ENCODE measurements at places on chromosomes 6 and 20.

DNA sequence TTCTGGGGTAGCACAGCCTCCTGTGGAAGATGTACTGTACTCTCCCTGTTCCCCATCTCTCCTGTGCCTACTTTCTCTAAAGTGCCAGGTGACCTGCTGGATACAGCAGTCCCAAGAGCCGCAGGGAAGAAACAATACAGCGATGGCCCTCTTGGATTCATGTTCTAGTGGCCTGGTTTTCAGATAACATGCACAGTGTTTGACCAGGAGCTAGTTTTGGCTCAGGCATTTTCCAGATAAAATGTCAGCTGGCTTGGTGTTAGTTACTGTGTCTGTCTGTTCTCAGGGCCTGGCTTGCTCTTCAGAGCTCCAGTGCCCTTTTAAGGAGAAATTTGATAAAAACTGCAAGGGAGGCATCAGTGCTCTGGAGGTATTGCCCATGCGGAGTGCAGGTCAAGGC, 41.3 kb downstream of the GABRR2 start:
- DNase-seq = no peak

DNA sequence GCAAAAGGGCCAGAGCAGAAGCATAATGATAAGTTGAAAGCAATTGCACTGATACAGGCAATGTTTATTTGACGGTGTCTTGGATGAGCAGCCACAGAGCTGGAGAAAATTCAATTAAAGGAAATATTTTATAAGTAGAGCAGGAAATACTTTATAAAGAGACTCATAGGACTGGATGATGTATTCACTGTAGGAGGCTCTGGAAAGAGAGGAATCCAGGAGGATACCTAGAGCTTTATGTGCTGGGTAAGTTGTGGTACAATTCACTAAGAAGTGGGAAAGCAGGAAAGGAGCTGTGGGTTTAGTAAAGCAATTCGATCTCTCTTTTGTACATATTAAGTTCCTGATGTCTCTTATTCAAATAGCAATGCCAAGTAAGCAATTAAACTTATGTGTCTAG, 86.3 kb downstream of the C6orf118 start:
- no peak for DNase-seq

GRCh38 chr6:13362412-13362811, 34.1 kb upstream of the TBC1D7 start:
- no peak for DNase-seq

DNA sequence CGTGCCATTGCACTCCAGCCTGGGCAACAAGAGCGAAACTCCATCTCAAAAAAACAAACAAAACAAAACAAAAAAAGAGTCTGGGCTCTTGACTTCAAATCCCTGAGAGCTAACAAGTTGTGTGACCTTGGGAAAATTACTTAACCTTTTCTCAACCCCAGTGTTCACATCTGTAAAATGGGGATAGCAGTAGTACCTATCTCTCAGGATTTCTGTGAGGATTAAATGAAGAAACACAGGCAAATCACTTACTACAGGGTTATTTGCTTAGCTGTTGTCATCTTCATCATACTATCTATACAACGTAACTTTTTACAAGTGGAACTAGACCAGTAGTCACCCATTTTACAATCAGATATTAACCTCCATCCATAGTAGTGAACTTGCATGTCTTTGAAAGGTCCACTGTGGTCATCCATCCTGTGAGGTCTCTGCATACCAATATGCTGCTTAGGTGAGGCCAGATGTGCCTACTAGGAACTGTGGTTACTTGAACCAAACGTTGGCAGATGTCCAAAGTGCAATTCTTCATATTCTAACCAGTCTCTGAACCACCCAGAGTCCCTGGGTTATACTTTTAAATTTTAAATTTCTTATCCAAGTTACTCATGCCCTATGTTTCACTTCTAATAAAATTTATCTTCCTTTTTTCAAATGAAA, 128.9 kb upstream of the BEND3 start:
- DNase-seq = no peak

DNA sequence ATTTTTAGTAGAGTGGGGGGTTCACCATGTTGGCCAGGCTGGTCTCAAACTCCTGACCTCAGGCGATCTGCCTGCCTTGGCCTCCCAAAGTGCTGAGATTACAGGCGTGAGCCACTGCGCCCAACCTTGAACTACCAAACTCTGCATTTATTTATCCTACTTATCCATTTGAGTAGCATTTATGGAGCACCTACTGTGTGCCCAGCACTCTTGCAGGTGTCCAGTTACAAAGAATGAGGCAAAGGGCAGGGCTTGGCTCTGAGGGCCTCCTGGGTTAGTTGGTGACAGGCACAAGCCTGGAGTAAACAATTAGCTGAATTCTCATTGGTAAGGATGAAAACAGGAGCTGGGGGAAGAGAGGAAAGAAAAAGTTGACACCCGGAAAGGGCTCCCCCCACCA, 93.4 kb upstream of the FOXP4 start:
- no peak for DNase-seq

- DNase-seq = no peak
These were observed 427.5 kb upstream of the SYNCRIP start for GRCh38 chr6:86070151-86070550.

DNA sequence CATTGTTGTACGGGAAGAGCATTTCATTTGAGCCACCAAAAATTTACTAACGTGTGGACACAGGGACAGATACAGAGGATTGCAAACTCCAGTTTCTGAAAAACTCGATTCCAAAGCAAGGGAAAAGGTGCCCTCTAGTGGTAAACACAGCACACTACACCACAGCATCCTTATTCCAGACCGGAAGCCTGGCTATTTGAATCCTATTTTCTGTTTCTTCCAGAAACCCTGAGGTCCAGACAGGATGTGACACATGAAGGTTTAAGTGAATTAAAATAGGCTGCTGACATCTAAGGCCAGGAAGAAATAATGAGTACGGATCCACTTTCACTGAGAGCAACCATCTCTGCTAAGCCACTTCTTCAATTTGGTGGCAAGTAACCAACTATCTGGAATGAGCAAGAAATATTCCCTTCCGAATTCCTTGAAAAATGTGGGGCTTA, 31.8 kb upstream of the GMPR start:
- DNase-seq = peak; percentile 88

GRCh38 chr6:157505912-157506491, 125.0 kb downstream of the ZDHHC14 start:
- no peak for DNase-seq

GRCh38 chr6:113529196-113529595, 327.9 kb upstream of the MARCKS start:
- peak; percentile 8 for DNase-seq

- no peak for DNase-seq
These were observed 16.1 kb upstream of the KIAA0408 start for GRCh38 chr6:127475135-127475822.

DNA sequence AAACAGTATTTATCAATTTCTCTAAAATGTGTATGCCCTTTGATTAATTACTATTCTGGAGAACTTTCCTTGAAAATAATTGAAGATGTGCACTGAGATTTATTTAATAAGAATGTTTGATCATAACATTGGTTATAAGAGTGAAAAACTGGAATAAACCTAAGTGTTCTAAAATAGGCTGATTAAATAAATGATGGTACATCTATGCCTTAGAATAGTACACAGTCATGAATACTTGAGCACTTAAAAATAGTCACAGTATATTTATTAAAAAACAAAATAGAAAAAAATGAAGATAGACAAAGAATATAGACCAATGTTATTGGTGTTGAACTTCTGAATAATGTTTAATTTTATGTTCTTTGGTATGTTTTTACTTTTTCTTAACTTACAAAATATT, 93.0 kb downstream of the ZNF217 start:
- DNase-seq = no peak

- no peak for DNase-seq
These were observed 16.1 kb upstream of the HFE start for GRCh38 chr6:26071135-26071534.
